ENCODE measurements at places on chromosomes 13 and 19.

DNA sequence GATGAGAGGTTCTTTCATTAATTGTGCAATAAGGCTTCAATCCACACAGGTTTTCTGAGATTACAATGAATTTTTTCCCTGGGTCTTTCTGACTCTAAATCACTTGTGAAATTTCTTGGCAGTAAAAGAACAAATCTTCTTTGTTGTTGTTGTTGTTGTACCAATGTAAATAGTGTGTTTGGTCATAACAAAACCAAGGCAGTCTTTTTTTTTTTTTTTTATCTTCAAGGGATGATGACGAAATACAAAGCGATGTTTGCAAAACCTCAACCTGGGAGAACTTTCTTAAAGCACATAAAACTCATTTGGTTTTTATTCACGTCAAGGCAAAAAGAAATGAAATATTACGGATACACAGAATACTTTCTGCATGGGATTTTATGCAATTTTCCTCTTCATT lies 462.0 kb downstream of the LIG4 start:
- no peak for DNase-seq

DNA sequence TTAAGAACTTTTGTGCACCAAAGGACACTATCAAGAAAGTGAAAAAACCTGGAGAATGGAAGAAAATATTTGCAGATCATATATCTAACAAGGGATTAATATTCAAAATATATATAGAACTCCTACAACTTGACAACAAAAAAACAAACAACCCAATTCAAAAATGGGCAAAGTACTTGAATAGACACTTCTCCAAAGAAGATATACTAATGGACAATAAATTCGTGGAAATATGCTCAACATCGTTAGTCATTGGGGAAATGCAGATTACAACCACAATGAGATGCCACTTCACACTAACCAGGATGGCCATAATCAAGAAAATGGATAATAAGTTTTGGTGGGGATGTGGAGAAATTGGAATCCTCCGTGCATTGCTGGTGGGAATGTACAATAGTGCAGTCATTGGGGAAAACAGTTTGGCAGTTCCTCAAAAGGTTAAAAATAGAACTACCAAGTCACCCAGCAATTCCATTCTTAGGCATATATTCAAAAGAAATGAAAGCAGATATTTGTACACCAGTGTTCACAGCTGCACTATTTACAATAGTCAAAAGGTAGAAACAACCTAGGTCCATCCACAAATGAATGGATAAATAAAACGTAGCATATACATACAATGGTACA lies 2.2 kb upstream of the LSR start:
- DNase-seq: no peak

GRCh38 chr13:93963266-93964145 lies 516.0 kb downstream of the DCT start:
- DNase-seq: peak; percentile 76

DNA sequence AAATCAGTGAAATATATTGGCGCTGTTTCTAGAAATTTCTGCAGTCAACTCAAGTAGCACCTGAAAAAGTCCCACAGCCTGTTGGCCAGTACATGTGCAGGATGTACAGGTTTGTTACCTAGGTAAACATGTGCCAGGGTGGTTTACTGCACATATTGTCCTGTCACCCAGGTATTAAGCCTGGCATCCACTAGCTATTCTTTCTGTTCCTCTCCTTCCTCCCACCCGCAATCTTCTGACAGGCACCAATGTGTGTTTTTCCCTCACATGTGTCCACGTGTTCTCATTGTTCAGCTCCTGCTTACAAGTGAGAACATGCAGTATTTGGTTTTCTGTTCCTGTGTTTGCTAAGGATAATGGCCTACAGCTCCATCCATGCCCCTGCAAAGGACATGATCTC lies 13.1 kb upstream of the SCEL start:
- DNase-seq: no peak

DNA sequence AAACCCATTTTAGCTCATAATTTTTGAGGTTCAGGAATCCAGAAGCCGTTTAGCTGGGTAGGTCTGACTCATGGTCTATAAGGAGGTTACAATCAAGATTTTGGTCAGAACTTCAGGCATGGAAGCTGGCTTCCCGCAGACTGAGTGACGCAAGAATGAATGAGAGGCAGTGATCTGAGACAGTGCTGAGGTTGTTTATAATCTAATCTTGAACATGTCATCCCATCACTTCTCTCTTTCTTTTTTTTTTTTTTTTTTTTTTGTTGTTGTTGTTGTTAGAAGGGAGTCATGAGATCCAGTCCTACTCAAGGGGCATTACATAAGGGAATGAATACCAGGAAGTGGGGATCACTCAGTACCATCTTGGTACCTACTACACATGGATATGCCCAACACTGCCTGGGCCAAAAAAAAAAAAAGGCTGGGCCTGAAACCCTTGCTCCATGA lies 217.4 kb downstream of the DLEU7 start:
- no peak for DNase-seq

DNA sequence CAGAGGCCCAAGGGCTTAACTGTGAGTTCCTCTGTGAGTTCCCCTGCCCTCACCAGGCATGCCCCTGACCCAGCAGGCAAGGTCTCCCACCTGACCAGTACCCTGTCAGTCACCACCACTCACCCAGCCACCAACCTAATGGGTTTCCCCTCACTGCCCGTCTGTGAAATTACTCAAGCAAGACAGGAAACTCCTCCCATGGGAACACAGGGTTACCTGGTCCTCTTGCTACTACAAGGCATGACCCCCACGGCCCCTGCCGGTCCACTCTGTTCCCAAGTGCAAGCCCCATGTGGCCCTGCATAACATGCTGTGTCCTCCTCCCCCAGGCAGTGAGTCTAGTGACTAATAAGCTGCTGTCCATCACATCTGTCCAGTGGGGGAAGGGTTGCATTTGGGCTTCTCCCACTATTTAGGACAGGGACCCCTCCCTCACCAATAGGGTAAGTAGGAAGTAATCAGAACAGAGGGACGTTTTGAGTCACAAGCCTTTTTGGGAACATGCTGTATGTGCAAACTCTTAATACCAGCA lies 8.0 kb upstream of the DHRS12 start:
- no peak for DNase-seq

- DNase-seq: peak; percentile 76
These were observed 33.6 kb upstream of the NANOS3 start for GRCh38 chr19:13843104-13843921.

GRCh38 chr13:77698201-77699058 lies 943 bp downstream of the SLAIN1 start:
- peak; percentile 44 for DNase-seq

DNA sequence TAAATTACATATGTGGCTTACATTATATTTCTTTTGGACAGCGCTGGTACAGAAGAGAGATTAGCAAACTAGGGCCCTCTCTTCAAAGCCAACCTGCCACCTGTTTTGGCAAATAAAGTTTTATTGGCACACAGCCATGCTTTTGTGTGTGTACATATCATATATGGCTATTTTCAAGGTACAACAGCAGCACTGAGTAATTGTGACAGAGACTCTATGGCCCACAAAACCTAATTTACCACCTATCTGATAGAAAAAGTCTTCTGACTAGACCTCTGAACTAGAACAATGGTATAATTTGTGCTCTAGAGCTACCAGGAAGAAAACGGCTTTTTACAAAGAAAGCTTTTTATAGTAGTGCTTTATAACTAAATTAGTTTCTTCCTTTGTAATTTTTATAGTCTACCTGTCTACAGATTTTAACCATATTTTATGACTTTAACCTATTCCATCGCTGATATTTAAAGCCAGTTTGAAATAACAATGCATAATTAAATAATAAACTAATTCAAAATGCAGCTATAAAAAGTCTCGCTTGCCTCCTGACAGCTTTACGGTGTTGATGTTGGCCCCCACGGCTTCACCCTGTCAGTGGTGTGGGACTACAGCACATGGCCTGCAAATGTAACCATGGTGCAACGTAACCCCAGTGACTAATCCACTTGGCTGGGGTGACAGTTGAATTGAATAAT lies 17.7 kb upstream of the DPY19L3 start:
- DNase-seq: no peak

DNA sequence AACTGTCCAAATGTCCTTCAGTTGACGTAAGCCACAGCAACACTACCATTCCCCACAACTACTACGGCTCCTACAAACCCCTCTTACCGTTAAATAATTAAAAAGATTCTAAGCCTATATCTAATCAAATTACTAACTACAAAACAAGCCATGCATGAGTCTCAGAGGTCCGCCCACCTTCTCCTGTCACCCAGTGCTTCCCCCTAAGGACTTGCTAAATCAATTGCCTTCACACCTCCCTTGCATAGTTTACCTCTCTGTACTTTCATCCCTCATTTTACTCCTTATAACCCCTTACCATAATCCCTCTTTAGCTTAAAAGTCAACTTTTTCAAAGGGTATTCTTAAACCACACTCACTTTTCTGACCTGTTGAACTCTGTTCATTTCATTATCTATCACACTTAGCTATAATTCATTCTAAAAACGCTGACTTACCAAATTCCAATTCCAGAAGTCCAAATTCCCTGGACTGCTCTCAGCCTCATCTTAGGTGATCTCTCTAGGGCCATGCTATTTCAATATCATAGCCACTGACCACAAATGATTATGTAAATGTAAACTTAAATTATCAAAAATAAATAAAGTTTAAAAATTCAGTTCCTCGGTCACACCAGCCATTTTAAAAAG lies 187.8 kb downstream of the DIAPH3 start:
- DNase-seq: no peak

DNA sequence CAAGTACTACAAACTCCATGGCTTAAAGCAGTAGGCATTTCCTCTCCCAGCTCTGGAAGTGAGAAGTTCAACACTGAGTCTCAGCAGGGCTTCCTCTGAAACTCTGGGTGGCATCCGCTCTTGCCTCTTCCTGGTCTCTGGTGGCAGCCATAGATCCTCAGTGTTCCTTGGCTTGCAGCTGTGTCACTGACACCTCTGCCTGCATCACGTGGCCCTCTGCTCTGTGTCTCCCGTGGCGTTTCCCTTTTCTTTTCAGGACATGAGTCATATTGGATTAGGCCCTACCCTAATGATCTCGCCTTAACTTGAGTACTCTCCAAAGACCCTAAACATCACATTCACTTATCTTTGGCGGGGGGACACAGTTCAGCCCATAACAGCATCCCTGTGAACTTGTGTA lies 466.7 kb downstream of the MYO16 start:
- DNase-seq: no peak

GRCh38 chr19:3061182-3062161 lies 823 bp downstream of the TLE5 start:
- DNase-seq: peak; percentile 64

DNA sequence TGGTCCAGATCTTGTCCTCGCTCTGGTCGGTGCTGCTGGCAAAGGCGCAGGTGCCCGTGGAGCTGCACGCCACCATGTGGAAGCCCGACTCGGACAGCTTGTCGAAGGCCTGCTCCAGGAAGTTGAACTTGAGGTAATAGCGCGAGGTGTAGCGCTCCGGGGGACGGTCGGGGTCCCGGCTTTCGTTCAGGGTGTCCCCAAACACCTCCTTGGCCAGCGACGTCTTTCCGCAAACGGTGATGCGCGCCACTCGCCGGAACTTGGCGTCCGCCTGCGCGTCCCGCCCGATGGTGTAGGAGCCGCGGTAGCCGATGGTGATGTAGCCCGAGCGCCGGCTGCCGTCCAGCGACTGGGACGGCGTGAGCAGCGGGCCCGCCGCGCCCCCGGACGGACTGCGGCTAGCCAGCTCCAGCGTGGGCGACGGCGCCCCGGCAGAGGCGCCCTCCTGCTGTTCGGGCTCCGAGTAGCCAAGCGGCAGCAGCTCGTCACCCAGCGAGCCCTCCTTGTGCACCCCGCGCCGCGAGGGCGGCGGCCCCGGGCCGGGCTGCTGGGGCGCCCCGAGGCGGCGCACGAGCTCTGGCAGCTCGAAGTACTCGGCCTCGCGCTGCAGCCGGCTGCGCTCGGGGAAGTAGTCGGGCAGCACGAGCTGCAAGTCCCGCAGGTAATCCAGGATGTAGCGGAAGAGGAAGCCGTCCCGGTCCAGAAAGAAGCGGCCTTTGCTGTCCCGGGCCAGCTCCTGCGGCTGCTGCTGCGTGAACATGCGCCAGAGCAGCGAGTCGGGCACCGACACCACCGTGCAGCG lies 801 bp downstream of the KCTD12 start:
- DNase-seq: peak; percentile 76

GRCh38 chr13:93862259-93862658 lies 617.2 kb downstream of the DCT start:
- no peak for DNase-seq

GRCh38 chr13:53064731-53065130 lies 36.1 kb downstream of the OLFM4 start:
- DNase-seq: peak; percentile 95

GRCh38 chr13:66536746-66537145 lies 693.4 kb downstream of the PCDH9 start:
- no peak for DNase-seq

GRCh38 chr13:33207615-33207961 lies 78.0 kb downstream of the STARD13 start:
- no peak for DNase-seq

GRCh38 chr19:3450796-3451411 lies 29.4 kb downstream of the SMIM24 start:
- no peak for DNase-seq

DNA sequence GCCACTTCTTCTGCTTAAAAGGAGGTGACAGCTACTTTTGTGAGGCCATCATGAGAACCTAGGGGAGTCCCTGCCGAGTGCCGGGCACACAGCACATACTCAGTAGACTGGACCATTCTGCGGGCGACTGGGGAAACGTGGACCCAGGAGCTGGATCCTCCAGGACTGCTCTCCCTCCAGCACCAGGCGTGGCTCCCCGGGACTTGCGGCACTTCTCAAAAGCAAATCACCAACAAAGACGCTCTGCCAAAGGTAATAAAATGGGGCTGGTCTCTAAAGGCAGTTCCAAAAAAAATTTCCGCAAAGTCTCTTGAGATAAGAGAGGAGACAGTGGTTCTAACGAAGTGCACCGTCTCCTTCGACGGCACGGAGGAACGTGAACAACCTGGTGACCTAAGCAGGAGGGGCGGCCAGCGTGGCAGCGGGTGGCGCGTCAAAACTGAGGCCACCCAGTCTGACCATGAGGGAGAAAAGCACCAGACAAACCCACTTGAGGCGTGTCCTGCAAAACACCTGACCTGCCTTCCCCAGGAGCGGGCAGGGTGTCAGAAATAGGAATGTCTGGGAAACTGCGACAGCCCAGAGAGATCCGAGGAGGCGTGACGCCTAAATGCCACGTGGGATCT lies 1.4 kb upstream of the TMPRSS9 start:
- DNase-seq: no peak

GRCh38 chr19:31177246-31177645 lies 172.0 kb downstream of the TSHZ3 start:
- no peak for DNase-seq

GRCh38 chr19:13029893-13030292 lies 34.6 kb downstream of the NFIX start:
- no peak for DNase-seq

Data from COR-L47 (cell line).